ENCODE measurements at places on chromosomes 13 and 19.

DNA sequence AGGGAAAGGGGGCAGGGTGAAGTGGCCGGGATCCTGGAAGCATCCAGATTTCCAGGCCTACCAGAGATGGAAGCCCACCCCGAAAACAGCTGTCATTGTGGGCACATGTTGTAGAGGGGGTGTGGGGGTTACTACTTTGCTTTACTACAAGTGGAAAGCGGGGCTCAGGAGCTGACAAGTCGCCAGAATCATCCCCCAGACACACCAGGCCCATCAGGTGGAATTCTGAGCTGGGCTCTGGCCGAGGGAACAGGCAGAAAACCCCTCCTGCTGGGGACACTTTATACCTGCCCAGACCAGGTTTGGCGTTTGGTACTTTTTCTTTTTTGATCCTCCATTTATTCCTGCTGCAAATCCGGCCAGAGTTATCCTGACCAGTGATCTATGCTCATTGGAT lies 3.8 kb downstream of the CDX2 start:
- no peak for DNase-seq

DNA sequence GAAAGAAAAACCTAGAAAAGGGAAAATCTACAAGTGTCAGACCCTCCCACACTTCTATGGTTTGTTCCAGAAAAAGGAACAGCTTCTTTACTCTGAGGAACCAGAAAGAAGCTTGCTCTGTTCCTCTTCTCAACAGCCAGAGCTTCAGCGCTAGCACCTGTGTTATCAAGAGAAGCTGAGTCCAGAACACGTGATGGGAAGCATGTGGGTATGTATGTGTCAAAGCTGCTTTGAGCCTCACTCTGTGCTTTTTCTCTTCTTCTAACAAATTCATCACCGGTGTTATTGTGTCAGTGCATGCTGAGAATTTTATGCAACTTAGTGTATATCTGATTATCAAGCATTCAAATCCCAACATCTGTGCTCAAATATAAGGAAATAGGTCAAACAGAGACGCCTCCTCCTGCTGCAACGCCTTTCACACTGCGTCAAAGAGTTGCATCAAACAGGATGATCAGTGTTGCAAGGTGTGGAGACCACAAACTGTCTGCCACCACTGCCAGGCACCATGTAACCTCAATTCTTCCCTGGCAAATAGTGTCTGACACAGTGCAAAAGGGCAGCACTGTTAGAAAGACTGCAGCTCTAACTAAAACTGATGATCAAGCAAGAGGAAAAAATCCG lies 83.9 kb downstream of the LRRC63 start:
- DNase-seq, result no peak

- DNase-seq, result no peak
Observed at GRCh38 chr13:45717349-45717748, 15.2 kb downstream of the CBY2 start.

DNA sequence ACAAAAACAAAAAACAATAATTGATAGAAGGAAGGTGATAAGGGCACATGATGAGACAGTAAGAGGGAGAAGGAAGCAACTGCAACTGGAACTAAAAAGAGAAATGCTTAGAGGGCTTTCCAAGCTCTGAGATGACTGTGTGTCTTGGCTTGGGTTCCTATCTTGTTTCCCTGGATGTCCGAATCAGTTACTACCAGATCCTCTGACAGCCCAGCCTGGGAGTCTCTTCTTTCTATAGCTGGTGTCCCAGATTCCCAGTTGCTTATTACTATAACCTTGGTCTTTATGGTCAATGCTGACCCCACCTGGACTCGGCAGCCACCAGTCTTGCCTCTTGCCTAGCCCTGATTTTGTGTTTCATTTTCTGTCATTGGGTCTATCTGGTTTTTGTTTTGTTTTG lies 116.4 kb downstream of the RFC3 start:
- no peak for DNase-seq

GRCh38 chr13:49097374-49097773 lies 121.7 kb downstream of the FNDC3A start:
- no peak for DNase-seq

GRCh38 chr13:103066781-103067345 lies 646 bp upstream of the SLC10A2 start:
- no peak for DNase-seq

- no peak for DNase-seq
Observed at GRCh38 chr19:1281569-1282287, 3.9 kb upstream of the EFNA2 start.

- DNase-seq, result no peak
Observed at GRCh38 chr19:37691881-37692504, 27.6 kb downstream of the ZNF607 start.

DNA sequence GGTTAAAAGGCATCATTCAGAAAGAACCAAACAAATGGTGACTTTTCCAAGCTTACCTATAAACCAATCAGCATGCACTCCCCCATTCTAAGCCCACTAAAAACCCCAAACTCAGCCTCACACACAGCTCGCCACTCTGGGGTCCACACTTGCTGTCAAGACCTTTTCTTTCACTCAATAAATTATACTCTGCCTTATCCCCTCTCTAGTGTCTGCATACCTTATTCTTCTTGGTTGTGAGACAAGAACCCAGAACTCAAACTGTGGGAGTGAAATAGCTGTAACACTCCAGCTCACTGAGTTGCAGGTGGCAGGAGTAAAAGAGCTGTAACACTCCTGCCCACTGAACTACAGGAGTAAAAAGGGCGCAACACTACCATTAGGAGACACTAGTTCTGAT lies 559.0 kb downstream of the TBC1D4 start:
- no peak for DNase-seq

- no peak for DNase-seq
Observed at GRCh38 chr13:59495936-59496512, 667.7 kb downstream of the DIAPH3 start.

DNA sequence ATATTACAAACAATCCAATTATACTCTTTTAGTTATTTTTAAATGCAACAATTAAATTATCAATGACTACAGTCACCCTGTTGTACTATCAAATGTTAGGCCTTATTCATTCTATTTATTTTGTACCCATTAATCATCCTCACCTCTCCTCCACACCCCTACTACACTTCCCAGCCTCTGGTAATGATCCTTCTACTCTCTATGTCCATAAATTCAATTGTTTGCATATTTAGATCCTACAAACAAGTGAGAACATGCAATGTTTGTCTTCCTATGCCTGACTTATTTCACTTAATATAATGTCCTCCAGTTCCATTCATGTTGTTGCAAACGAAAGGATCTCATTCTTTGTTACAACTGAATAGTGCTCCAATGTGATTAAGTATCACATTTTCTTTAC lies 1414.6 kb downstream of the SLITRK1 start:
- no peak for DNase-seq

DNA sequence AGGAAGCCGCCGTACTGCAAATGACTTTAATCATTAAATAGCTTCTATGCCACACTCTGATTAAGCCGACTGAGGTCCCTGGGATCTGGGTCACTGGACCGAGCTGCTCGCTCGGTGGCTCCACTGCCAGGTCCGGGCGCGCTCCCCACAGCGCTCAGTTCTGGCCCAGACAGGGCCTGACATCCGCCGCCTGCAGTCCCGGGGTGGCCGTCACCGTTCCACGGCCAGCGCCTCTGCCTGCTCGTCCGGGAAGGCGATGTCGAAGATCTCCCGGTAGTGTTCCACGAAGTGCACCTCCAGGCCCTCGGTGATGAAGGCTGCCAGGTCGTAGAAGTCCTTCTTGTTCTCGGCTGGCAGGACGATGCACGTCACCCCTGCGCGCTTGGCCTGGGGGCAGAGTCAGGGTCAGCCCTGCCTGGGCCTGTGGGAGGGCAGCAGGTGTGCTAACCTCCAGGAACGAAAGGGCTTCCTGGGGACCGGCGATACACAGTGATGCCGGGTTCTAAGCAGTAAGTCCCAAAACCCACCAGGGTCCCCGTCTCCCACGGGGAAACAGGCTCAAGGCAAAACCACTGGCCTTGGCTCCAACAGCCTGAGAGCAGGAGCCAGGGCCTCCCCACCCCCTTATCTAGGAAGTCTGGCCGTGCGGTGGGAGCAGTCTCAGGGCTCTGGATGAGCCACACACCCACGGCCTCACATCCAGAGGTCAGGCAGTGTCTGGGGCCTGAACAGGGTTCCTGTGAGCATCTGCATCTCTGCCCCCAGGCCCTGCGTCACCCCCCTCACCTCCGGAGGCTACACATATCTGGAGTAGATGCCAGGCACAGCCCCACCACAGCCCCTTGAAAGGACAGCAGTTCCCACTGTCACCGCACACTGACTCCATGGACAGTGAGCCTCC lies 2.0 kb downstream of the RPL36 start:
- no peak for DNase-seq

DNA sequence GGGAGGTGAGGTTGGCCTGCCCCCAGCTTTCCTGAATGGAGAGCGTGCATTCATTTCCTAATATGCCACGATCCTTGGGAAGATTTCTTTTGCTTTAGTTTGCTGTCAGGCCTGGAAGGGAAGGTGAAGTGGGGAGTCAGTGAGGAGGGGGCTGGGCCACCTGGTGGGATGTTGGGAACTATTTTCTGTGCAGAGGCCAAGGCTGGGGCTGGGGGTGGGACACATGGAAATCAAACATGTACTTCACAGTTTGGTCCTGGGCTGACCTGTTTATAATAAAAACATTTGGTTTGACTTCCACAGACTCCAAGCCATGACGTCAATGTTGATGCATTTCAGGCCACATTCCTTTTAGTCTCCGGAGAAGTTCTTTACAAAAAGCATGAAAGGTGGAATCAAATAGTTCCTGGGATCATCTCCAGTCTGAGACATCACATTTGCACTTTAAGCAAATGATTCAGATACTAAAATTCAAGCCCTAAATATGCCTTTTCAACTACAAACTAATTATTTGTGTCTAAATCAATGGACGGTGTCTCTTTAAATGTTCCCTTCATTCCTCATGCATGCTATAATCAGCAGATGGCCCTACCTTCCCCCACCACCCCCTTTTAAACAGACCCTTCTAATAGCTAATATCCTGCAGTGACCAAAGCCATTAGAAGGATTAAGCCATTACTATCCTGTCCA lies 41.5 kb upstream of the MEDAG start:
- DNase-seq, result no peak

DNA sequence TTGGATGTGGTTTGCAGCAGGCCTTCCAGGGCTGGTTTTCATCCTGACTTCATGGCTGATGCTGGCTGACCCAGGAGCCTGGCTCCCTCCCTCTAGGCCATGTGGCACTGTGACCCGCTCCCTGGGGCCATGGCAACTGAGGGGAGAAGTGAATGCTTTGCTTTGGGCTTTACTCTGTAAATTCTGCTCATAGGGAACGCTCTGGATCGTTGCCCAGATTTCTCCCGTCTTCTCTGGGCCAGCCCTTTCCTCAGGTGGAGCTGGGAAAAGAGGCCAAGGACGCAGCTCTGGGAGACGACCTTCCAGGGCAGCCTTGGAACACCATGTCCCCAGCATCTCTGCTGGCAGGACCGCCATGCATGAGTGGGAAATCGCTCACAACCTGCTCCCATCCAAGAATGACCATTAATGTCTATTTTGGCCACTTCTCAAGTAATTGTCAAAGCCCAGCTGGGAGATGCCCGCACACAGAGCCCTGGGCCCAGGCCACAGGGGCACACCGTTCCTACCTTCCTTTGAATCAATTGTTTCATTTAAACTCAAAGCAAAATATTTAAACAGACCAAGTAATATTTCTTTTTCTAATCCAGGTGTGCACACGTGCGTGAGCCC lies 321.8 kb downstream of the TEX29 start:
- no peak for DNase-seq

DNA sequence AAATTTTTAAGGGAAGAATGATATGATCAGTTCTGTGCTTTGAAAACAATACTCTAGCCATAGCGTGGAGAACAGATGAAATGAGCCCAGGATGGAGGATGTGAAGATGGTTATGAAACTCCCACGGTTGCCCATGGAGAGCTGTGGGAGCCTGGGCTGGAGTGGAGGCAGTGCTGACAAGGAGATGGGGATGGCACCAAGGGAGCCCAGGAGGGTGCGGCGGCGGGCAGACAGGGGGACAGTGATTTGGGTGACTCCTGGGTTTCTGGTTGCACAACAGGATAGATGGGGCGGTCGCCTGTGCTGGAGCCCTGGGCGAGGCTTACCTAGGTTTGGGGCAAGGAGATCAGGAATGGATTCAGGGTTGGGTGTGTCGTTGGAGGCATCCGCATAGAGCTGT lies 15.9 kb downstream of the ARHGEF7 start:
- no peak for DNase-seq

GRCh38 chr13:102039264-102039663 lies 362.6 kb downstream of the FGF14 start:
- DNase-seq, result no peak

GRCh38 chr19:5784581-5785147 lies at the start of gene PRR22:
TSS of gene PRR22 (minus strand) at chr19:5784746. CDS start at chr19:5784660, 86 bp downstream.
- DNase-seq, result no peak

- peak; percentile 21 for DNase-seq
Observed at GRCh38 chr13:66926200-66926850, 303.8 kb downstream of the PCDH9 start.

DNA sequence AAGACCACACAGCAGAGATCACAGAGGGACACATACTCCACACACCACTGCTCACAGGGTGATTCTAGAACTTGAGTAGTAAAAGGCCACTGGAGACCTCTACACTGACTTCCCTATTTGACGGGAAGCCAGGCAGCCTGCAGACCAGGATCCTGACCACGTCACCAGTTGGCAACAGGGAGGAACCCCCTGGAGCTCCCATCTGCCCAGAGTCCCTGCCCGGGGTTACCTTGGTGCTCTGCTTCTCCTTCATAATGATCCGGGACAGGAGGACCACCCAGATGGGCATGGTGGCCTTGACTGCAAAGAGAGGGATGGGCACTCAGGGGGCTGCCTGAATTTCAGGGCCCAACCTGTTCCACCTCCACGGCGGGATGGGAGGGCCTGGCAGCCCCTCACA lies 932 bp downstream of the SLC35E1 start:
- no peak for DNase-seq

DNA sequence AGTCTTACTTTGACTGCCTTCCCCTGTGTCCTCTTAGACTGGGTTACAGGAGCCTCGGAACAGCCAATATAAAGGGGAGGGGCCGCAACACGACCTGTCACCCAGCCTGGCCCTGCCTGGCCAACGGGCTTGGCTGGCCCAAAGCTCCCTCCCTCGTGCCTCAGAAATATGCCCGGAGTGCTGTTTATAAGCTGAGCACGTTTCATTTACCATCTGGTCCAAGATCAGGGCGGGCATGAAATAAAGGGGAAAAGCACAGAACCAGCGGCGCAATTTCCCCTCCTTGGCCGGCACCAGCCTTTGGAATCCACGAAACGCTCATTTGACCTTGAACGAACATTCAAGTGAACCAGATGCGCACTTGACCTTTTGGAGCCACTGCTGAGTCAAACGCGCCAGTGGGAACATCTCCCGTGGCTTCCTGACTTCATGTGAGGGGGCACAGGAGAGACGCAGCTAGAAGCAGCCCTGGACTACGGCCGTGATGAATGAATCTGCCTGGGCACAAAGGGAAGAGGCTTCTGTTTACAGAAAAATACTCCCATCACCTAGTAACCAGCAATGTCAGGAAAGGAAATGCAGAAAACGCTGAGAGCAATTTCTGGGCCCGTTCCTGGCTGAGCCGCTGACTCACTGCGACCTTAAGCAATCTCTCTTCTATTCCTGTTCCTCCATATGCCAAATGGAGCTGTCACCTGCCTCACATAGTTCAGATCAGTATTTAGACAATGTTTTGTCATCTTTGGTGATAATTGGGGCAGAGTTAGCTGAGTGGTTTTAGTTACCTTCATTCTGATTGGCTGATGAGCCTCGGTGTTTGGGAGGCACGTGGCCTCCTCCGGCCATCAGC lies 53.3 kb downstream of the RFX2 start:
- peak; percentile 36 for DNase-seq

GRCh38 chr19:15196360-15197005 lies 4.3 kb downstream of the NOTCH3 start:
- DNase-seq, result no peak
